ENCODE measurements at places on chromosomes 7 and 10.
A peak's percentile ranks its signal among the peaks of the same experiment; 100 is the strongest.

- no peak for DNase-seq
Observed at GRCh38 chr7:126657137-126657536, 595.6 kb downstream of the GRM8 start.

DNA sequence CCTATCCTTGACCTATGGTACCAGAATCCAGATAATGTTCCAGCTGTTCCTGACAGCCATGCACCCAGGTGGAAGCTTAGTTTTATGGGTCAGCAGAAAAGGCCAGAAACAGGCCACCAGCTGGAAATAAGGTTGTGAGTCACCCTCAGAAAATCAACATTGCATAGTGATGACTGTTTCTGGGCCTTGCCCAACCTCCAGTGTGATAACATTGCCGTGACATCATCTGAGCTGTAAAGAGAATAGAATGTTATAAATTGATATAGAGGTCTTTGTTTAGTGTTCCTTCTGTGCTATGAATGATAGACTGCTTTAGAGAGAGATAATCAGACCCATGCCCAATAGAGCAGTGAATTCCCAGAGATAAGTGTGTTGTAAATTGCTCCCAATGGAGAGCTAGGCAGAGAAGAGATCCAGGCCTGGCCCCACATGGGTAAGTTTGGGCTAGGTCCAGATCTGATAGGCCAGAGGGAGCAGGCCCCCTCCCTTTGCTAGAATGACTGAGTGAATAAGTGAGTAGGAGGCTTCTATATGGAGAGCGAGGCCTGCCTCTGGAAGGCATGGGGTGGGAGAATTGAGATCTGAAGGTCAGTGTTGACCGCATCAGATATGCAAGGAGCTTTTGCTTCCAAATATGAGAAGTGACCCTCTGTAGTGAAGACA lies 14.2 kb upstream of the HPS1 start:
- peak; percentile 98 for DNase-seq

DNA sequence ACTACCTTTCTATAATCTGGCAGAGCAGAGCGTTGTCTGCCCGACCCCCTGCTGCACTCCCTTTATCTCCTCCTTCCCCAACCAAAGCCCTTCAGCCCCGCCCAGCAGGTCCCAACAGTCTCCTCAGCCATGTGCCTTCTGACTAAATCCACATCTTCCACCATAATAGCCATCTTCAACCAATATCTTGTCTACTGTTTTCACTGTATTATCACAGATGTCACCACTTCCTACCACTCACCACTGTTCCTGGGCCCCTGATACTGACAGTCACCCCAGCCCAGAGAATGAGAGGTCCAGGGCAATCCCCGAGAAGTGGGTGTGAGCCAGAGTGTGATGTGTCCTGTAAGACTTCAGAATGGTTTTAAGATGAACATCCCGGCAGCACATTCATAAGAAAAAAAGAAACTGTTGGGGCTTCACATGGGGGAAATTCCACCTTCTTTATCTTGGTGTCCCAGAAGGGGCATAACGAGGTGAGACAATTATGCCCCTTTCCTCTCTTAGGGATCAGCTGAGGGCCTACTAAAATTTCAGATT lies 25.3 kb downstream of the CCDC6 start:
- DNase-seq, result no peak

DNA sequence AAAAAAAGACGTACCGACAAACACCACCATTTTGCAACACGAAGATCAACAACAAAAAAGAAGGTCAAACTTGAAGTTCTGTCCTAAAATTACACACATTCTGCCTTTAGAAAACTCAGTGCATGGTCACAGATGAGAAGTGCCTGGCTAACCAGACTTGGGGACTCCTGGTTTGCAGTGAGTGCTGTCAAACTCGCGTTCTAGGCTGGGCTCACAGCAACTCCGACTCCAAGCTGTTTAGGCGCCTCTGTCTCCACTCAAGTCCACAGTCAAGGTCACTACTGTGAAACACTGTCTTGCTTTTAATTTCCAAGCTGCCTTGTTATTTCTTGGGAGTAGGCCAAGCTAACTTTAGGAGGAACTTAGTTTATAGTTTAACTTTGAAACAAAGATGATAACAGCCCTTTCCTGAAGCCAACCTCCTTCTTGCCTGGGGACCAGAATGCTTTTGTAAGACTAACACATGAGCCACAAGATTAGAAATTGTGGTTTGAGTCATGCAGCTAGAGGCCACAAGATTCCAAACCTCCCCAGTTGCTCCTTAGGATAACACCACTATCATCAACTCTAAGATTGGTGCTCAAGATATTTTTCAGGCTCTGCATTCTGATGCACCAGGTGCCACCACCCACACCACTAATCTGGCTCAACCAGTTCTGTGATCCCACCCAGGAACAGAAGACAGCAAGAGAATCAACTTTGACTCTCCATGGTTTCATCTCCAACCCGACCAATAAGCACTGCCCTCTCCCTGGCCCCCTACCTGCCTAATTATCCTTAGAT lies 1.1 kb upstream of the DNAAF5 start:
- peak; percentile 57 for DNase-seq

DNA sequence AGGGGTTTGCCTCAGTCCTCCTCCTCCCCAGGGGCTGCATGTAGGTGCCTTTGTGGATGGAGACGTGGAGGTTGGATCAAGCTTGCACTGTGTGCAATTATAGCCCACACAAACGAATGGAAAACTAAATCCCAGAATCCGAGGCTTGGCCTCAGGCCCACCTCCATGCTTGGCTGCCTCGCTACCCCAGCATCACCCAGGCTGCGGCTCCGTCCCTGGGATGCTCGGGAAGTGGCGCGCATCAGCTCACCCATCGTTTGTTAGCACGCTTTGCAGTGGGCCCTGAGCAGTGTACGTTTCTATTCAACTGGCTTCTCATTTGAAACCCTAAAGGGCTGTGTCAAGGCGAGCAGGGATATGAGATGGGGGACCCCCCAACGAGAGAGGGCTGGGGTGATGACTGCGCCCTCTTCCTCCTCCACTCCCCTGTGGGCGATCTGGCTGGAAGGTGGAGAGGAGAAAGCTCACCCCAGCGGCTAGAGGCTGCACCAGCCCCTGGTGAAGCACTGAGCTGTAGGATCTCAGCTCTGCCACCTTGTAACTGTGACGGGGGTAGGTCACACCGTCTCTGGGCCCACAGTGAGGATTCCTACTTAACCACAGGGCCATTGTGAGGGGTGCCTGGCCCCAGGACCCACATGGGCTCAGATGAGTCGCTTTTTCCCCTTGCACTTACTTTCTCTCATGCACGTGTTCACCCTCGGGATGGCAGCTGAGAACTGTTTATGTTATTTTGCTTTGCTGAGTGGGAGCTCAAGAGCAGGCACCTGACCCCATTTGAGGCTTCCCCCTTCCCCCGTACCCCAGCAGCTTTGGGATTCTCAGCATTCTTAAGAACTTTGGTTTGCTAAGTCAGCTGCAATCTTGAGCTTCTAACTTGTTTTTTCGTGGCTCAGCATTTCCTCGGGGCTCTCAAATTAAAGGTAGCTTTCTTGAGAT lies 12.7 kb upstream of the BTBD16 start:
- DNase-seq, result peak; percentile 5

DNA sequence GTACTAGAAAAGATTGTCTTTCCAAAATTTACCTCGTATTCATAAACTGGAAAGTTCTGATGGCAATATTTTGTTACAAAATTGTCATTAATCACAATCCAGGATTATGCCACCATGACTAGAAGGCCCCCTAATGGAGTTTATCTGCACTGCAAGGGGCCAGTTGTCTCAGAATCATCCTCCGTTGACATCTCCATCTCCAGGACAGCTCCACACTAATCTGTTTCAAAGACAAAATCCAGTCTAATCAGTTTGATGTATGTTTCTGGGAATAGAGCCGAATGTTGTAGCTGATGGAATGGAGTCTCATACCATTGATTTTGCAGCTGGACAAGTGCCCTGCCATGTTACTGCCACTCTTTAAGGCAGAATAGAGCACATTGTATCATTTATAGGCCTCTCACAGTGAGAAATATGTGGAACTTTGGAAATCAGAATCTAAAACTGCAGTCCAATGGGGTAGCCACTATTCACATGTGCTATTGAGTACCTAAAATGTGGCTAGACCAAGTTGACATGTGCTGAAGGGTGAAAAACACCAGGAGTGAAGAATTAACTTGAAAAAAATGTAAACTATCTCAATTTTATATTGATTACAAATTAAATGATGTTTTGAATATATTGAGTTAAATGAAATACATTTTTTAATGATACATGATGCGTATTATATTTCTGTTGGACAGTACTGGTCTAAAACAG lies 38.3 kb upstream of the TOMM7 start:
- DNase-seq, result no peak

DNA sequence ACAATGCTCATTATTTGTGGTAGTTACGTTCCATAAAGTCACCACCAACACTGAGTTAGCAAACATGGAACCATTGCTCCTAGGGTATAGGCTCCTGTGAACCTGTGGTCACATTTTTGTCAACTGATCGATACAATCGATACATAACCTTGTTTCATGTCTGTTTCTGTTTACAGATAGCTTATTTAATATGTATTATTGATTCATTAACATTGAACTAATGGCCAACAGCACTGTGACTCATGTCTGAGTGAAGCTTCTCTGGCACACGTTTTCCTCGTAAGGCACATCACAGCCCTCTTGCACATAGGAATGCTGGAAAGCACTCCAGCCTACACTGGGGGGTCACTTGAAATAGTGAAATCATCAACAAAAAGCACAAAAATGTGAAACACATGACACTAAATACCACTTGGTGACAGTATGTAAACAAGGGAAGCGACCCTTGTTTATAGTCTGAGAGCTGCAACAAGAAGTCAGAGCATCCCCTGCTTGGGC lies 27.0 kb downstream of the GHRHR start:
- no peak for DNase-seq
